ENCODE measurements at places on chromosomes 12 and 14.

- DNase-seq: no peak
Observed at GRCh38 chr14:34379816-34380470, 82.1 kb downstream of the SPTSSA start.

DNA sequence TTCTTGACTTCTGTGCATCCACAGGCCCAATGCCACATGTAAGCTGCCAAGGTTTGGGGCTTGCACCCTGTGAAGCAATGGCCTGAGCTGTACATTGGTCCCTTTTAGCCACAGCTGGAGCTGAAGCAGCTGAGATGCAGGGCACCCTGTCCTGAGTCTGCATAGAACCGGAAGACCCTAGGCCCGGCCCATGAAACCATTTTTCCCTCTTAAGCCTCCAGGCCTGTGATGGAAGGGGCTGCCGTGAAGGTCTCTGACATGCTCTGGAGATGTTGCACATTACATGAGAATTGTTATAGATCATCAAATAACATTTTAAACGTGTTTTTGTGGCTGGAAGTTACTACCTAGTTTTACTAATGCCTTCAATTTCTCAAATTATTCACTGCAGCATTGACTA is 188.7 kb downstream of the RPAP3 start:
- no peak for DNase-seq

DNA sequence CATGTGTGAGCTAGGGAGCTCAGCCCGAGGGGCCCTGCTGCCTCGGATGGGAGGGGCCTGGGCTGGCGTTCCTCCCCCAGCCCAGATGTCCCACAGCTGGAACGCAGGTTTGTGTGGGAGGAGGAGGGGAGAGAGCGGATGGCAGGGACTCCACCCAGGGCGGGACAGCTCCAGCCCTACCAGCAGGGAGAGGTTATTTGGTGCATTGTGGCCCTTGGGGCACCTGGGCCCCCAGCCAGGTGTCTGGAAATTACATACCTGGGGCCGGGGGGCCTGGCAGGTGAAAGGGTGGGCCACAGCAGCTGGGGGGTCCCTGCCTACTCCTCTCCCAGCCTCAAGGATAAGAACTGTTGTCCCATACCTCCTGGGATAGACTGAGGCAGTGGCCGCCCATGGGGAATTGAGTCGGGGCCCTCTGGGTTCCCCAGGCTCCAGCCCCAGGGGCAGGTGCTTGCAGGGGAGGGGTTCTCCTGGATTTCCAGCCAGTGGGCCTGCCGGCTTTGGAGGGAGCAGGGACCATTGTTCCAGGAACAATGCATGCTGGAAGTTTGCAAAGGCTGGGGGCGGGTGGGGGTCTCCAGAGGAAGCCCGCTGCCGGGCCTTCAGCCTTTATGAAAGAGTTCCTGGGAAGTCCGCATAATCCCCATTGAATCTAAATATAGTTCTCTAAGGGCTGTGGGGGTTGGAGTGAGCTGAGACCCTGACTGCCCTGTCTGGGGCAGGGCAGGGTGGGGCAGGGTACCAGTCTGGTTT is 1.2 kb downstream of the KIF26A start:
- DNase-seq: no peak

DNA sequence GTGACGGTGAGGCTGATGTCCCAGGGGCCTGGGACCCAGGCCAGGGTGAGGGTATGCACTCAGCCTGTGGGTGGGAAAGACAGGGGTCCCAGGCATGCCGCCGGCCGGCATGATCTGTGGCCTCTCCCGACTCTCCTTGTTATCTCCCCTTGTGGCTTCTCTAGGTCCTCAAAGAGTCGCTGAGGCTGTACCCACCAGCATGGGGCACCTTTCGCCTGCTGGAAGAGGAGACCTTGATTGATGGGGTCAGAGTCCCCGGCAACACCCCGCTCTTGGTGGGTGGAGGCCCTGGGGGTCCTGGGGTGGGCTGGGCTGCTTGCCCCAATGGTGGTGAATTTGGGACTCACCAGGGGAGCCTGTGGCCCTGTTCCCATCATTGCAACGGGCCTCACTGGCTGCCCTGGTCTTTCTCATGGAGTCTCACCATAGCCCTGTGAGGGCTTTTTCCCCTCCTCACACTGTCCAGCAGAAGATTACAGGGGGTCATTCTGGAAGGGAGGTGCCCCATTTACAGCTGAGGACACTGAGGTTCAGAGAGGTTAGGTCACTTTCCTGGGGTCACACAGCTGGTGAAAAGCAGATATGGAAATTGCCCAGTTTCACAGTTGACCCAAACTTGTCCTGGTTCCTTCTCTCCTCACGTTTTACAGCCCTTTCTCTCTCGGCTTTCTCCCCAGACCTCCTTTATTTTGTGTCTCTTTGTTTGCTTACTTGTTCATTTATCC is 37.9 kb downstream of the CYP46A1 start:
- DNase-seq: no peak

DNA sequence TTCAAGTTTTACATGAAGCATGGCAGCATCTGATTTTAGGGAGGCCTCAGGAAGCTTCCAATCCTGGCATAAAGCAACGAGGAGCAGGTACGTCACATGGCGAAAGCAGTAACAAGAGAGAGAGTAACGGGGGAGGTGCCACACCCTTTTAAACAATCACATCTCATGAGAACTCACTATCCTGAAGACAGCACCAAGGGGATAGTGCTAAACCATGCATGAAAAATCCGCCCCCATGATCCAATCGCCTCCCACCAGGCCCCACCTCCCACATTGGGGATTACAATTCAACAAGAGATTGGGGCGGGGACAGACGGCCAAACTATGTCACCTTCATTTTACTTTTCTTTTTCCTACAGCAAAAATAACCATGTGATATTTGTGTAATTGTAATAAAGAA is 7.2 kb upstream of the MAP3K9 start:
- DNase-seq: no peak

DNA sequence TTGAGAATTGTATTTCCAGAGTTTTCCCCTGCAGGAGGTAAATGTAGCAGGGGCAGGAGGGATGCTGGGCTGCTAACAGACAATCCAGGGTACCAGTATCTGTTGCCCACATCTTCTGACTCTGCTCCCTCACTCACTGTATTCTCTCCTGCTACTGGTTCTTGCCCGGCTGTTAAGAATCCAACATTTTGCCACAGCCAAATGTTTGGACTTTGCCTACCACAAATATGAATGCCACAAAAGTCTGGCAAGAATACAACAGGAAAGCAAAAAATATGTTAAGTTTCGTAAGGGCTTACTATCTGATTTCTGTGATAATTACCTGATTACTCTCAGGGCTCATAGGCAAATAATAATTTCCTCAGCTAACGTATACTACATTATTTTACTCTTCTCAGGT is 160.0 kb downstream of the BCAT1 start:
- no peak for DNase-seq

DNA sequence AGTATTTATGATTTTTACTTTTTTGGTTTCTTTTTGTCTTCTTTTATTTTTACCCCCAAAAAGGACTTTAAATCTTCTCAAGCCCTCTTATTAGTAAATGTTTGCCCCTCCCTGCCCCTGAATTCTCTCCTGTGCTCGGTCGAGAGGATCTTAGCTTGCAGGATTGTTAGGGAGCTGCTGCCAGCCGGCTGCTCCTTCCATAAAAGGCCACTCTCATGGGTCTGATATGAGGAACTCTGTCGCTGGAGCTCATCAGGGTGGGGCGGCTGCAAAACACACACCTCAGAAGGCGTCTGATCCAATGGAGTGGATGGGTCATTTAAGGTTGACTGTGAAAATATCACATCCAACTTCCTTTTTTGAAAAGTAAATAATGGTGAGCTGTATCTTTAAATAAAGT is 8.5 kb downstream of the LTBR start:
- DNase-seq: no peak

- DNase-seq: no peak
Observed at GRCh38 chr12:14901228-14901562, 15.5 kb upstream of the MGP start.

DNA sequence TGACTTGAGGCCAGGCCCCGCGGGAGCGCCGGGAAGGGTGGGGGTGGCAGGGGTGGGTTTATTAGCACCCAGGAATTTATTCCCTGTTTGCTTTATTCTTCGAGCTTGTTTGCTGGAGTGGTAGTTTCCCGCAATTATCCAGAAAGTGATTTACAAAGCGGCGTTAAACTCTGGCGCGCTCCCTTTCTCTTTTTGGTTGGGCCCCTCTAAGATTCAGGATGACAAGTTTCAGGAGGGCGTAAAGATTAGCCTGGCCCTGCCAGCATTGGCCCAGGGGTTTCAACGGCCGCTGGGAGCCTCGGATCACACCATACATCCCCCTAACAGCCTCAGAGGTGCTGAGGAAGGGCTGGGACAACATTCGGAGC is 444 bp upstream of the NKX2-8 start:
- no peak for DNase-seq

DNA sequence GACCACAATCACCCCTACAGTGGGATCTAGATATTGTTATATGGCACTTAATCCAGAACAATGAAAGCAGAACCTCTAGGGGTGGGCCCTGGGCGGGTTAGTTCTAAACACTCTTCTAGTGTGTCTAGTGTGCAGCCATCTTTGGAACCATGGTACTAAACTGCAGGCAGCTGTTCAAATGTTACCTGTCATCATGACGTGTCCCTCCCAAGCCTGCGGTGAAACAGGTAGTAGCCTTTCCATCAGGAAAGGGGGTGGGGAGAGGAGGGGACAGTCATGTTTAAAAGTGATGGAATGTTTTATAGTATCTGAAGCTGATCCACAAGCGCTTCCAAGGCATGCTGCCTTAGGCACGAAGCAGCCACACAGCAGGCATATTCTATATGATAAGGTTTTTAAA is 122.6 kb upstream of the SLC35F4 start:
- DNase-seq: no peak

DNA sequence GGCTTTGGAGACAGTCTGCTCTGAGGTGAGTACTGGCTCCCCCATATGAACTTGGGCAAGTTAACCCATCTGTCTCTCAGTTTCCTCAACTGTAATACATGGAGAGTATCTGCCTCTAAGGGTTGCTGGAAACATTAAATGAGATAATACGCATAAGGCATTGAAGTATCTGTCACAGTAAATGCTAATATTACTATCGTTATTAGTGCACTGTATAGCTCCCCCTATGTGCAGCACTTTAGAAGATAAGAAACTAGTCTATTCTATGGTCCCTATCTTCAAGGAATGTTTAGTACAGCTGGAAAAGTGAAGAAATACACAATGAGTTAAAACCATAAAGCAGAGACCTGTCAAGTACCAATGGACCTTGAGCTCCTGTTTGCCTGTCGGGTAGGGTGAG is 51.7 kb upstream of the CFL2 start:
- DNase-seq: no peak

DNA sequence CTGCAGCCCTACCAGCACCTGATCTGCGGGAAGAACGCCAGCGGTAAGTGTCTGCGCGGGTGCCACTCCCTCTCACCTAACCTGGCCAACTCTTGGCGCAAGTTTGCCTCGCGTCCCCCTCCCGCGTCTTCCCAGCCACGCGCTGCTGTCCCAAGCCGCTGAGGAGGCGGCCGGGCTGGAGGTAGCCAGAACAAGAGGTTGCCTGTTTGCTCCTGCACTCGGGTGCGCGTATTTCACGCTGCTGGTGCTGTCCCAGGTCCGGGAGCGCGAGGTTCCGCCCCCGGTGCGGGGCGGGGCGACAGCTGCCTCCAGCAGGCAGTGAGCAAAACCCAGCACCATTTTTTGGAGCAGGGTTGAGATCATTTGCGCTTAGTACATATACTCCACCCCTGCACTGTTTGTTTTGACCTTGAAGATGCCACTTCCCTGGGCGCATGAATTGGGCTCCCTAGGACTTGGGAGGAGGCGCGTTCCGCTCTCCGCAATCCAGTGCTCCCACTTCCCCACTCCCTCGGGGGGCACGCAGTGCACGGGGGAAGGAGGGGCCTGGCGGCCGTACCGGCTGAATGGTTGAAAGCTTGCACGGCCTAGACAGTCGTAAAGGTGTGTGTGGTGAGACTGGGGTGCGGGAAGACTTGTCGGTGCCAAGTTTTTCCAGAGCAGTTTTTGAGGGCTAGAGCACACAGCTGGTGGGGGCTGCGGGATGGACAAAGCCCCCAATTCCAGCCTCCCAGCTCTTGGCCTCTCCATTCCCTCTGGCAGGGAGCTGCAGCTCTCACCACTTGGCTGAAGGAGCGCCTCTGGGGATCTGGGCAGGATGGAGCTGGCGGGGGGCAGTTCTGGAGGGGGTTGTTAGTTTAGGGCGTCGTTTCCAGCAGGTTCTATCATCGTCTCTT is 226.9 kb upstream of the CRY1 start:
- no peak for DNase-seq

GRCh38 chr14:72828604-72829003 is 65.3 kb downstream of the DPF3 start:
- DNase-seq: no peak

DNA sequence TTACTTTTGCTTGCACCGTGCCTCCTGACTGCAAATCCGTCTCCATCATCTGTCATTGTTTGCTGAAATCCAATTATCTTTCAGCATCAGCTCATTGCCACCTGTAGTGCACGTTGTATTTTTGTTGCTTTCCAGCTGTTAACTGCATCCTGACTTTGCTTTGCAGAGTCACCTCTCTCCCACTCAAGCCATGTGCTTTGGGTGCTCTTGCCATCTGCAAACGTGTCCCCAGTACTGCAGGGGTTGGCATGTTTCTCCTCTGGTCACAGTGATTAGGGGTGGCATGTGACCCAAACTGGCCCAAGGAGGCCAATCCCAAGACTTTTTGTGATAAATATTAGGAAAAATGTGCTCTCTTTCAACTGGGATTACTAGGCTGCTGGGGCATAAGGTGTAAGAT is 10.5 kb upstream of the TMED2 start:
- no peak for DNase-seq

- DNase-seq: no peak
Observed at GRCh38 chr12:95131589-95132340, 58.3 kb upstream of the NR2C1 start.

DNA sequence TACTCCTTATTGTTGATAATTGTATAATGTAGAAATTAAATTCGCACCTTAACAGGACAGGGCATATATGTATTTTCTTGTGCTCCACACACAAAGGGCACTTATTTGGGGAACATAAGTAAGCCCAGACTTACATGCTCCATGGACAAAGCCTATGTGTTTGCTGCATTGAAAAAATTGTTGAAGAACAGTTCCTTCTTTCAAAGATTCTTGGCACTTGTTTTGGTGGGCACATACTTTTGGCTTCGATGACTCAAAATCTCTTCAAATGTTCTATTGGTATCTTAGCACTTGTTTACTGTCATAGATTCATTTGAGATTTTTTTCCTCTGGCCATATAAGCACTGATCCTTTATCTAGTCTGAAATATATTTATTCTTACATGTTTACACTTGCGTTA is 1.4 kb upstream of the MAP4K5 start:
- no peak for DNase-seq

- DNase-seq: no peak
Observed at GRCh38 chr12:105267711-105268110, 31.7 kb upstream of the APPL2 start.

GRCh38 chr14:63677891-63678379 is 36.3 kb upstream of the WDR89 start:
- no peak for DNase-seq

GRCh38 chr12:96155781-96156180 is 38.4 kb upstream of the ELK3 start:
- no peak for DNase-seq

GRCh38 chr12:1034751-1035457 is 43.9 kb downstream of the ERC1 start:
- DNase-seq: no peak

GRCh38 chr14:100622224-100622623 is 35.0 kb upstream of the BEGAIN start:
- DNase-seq: no peak

- no peak for DNase-seq
Observed at GRCh38 chr12:83143950-83144349, 457.2 kb downstream of the TMTC2 start.

GRCh38 chr12:48946205-48946604 is 11.1 kb downstream of the ARF3 start:
- no peak for DNase-seq

- no peak for DNase-seq
Observed at GRCh38 chr14:57937676-57938075, 71.8 kb upstream of the SLC35F4 start.
